ENCODE measurements at places on chromosomes 16 and 17.

- no peak for DNase-seq
These were observed 100.5 kb upstream of the HS3ST3A1 start for GRCh38 chr17:13702266-13702665.

- no peak for DNase-seq
These were observed 29.6 kb downstream of the XPO6 start for GRCh38 chr16:28182183-28182582.

GRCh38 chr17:35390156-35390555 lies 16.7 kb upstream of the SLFN11 start:
- no peak for DNase-seq

DNA sequence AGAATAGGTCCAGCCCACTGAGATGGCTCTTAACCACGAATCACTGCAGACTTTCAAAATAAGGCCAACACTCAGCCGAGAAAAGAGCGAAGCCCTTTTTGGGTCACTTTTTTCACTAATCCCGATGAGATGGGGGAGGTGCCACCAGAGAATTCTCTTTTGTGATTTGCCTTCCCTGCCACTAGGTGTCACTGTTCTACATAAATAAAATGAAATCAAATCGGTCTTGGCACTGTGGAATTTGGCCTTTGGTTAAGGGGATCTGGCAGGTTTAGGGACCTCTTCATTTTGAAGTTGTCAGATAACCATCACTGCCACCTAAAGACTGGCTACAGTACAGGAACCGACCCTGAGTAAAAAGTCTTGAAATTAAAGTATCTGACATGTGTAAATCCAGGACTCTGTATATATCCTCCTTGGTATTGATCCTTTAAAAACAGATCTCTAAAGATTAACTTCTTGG lies 147.0 kb downstream of the HS3ST4 start:
- peak; percentile 51 for DNase-seq

GRCh38 chr16:8899709-8900317 lies 17.7 kb downstream of the LITAFD start:
- DNase-seq, result no peak

DNA sequence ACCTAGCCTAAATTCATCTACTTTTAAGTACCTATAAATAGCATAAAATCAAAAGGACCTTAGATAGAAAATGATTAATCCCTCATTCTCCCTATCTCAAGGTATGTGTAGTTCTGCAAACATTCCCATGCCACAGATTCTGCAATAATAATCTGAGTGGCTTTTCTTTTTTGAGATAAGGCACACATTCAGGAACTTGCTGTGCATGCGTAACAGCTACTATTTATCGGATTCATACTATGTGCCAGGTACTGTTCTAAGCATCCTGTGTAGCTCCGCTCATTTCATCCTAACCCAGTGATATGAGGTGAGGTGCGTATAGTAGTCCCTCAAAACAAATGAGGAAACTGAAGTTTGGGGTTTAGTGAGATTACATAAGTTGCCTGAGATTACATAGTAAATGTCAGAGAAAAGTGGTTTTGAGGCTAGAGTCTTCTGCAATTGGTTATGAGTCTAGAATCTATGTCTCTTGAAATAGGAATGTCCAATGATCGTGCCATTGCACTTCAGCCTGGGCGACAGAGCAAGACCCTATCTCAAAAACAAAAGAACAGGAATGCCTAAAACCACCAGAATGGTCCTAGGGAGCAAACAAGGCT lies 2.0 kb upstream of the ZNF263 start:
- no peak for DNase-seq

DNA sequence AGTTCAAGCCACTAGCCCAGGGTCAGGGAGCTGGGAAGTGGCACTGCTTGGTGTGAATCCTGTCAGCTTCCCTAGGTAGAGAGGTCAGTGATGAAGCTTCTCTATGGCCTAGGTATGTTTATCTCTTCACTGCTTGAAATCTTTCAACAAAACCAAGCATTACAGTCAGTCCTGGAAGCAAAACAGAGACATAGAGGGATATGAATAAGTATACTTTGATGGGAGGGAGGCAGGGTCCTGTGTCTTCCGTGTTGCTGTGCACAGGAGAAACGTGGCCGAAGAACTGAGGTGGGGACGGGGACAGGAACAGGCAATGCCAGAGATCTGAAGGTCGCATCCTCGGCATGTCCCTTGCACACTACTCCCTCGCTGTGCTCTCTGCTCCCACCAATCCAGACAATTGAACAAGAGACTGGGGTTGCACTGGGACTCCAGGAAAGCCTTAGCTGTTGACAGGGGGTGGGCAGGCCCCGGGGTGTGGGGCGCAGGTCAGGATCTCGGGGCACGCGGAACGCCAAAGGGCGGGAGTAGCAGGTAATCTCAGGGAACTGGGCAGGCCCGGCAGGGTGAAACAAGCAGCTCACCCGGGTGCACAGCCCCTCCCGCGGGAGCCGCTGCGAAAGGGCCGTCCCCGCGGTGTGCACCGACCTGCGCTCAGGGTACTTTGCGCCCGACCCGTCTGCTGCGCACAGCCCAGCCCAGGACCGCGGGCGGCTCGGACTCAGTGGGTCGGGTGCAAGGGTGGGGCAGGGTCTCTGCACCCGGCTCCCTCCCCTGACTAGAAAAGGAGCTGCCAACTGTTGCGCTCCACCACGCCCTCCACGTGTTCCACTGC lies at the start of gene MT1H:
Gene MT1H, plus strand, starts transcription at position 810 of the 835 bp plus-strand sequence. CDS start 71 bp downstream, outside the sequence.
- no peak for DNase-seq

DNA sequence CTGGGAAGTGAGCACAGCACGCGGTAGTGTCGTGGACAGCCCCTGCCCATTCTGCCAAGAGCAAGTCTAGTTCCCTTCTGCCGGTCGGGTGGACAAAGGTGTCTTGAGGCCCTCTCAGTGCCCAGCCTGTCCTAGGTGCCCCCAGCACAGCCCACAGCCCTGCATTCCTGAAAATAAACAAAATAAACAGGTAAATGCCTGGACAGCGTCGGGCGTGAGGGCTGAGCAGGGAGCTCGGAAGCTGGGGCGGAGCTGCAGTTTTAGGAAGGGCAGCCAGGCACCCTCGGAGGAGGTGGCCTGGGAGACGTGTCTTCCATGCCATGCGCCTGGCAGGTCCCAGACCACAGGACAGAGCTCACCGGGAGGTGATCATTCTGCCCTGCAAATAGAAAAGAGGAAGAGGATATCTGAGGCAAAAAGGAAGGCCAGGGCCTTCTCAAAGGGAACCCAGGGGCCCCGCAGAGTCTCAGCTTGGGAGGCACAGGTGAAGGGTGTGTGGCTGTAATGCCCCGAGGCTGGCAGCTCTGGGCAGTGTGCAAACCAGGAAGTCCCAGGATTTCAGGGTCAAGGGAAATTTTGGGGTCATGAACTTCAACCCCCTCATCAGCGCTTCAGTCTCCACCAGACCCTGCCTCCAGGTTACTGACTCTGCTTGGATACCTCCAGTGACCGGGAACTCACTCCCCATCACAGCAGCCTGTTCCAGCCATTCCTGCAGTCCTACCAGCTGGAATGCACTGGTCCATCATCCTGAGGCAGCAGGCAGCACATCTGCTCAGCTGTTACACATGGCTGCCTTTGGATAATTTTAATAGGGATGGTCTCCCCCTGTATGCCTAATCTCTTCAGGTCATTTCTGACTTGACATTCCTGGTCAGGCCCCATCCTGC lies 1.7 kb downstream of the ZNF469 start:
- DNase-seq, result no peak

DNA sequence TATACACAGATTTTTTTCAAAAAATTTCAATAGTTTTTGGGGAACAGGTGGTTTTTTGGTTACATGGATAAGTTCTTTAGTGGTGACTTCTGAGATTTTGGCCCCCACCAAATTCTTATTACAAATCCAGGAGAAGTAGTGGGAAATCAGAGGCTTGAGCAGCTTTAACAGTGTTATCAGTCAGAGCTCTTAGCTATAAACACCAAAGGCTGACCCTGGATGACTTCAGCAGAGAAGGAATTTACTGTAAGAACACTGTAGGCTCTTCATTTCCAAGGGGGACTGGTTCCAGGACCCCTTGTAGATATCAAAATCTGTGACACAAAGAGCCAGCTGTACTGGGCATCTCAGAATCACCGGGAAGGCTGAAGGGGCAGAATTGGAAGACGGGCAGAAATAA lies 17.8 kb downstream of the MPHOSPH6 start:
- no peak for DNase-seq

GRCh38 chr17:31052187-31052889 lies 42.4 kb upstream of the NF1 start:
- DNase-seq, result peak; percentile 8

- peak; percentile 65 for DNase-seq
These were observed 3.6 kb downstream of the IRF8 start for GRCh38 chr16:85902366-85903155.

- no peak for DNase-seq
These were observed 120.7 kb downstream of the CCDC182 start for GRCh38 chr17:57624386-57624785.

DNA sequence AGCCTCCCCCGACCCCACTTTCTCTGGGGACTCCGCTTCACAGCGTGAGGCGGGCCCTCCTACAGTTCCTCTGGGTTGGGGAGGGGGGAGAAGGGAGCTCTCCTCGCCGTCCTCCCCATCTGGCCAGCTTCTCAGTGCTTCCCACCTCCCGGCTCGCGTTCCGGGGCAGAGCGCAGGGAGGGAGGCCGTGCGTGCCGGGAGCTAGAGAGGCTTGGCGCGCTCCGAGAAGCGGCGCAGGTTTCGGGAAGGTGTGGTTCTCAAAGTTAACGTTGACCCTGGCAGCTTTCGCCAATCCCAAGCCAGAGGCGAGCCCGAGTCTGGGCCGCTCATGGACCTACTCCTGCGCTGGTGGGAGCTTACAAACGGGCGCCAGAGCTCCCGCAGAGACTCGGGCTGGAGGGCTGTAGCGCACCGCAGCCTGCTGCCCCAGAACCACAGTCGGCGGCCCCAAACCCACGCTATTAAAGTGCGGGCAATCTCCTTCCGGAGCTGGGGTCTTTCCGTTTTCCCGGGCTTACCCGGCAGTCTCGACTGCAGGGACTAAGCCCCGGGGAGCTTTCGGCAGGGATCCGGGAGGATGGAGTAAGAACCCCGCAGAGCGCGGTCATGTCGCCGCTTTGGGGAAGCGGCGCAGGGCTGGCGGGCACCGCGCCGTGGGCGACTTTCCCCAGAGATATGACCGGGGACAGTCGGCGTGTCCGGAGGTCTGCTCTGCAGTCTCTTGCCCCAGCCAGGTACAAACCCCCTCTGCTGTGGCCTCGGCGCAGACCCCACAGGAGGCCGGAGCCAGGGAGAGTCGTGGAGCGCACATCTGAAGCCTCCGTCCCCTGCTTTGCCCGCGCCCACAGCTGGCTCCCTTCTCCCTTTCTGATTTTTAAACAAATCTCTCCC lies 787 bp downstream of the CDH11 start:
- no peak for DNase-seq

Data from CD4-positive, alpha-beta T cell treated with Interleukin-17A for 1 hour (primary cell).